ENCODE measurements at places on chromosomes 4 and X.

- DNase-seq = no peak
These were observed 30.6 kb upstream of the SORCS2 start for GRCh38 chr4:7161721-7162214.

DNA sequence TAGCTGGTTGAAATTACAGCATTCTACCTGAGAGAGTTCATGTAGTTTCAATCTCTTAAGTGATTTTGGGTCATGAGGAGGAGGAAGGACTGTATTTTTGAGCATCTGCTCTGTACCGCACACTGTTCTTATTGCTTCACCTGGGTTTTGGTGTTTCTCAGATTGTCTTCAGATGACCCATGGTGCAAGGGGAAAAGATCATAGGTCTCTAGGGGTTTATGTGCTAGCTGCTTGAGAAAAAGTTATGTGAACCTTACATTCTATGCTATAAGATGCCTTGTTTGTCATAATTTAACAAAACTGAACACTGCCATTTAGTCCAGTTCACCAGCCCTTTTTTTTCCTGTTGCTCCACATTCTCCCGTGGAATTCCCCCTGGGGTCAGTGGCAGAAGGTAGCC is 60.4 kb downstream of the PDK3 start:
- no peak for DNase-seq

GRCh38 chr4:186227744-186228513 is 622 bp downstream of the KLKB1 start:
- DNase-seq = no peak

DNA sequence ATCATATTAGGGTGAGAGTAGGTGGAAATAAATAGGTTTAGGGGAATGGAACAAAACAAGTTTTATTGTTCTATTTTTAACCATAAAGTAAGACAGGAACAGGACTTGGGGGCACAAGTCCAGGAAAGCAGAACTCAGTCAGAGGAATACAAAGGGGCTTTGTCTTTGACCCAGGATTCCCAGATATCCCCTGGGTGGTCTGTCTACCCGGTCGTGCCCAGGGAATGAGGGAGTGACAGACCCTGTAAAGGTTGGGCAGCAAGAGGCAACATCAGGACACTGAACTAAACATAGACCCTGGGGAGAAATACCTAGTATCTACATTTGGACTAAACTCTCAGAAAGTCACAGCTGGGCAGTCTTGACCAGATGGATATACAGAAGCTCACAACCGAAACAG is 50.6 kb downstream of the PTCHD1 start:
- DNase-seq = no peak

- DNase-seq = no peak
These were observed 3.4 kb upstream of the USP11 start for GRCh38 chrX:47229427-47229826.

DNA sequence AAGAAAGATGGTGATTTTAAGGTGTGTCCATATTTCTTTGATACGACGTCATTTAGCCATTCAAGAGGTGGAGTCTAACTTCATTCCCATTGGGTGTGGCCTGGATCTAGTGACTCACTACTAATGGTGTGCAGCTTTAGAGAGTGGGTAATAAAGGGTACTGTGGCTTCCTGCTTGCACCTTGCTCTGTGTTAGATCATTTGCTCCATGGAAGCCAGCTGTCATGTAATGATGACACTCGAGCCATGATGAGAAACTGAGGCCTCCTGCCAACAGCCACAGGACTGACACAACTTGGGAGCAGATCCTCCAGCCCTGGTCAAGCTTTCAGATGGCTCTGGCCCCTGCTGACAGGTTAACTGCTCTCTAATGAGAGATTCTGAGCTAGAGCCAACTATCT is 82.0 kb downstream of the UNC5C start:
- no peak for DNase-seq

- no peak for DNase-seq
These were observed 40.0 kb downstream of the RAPGEF2 start for GRCh38 chr4:159142681-159143384.

DNA sequence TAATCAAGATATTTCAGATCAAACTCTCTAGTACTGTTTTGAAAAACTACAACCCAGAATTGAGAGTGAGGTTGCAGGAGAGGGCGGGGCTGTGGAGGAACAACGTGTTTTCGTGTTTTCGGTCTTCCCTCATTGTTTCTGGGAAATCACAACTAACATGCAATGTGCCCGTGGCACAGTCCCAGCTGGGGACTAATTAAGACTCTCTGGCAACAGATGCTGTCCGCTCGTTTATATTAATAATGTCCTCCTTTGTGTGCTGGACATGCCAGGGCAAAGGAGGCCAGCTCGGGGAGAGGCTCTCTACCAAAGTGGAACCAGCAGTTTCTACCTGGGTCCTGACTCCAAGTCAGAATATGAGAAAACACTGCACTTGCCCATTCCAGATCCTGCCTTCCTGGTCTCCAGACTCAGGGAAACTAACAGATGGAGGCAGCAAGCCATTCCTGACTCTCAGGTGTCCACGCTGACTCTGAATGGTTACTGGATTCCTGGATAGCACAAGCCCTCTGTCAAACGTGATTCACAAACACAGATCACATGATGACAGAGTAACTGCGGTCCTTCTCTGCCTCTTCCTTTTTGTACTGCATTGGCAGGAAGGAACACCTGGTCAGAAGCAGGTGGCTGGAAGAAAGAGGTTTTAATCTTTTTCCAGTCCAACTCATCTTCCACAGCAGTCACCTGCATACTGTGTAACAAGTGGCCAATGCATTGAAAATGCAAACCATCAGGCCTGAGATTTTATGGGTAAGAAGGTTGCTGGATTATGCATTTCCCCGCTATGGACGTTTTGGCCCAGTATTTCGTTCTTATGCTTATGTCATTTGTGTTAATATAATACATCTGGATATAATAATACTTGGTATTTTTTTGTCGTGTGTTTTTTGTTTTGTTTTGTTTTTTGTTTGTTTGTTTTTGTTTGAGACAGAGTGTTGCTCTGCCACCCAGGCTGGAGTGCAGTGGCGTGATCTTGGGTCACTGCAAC is 65.0 kb downstream of the COQ2 start:
- DNase-seq = no peak

DNA sequence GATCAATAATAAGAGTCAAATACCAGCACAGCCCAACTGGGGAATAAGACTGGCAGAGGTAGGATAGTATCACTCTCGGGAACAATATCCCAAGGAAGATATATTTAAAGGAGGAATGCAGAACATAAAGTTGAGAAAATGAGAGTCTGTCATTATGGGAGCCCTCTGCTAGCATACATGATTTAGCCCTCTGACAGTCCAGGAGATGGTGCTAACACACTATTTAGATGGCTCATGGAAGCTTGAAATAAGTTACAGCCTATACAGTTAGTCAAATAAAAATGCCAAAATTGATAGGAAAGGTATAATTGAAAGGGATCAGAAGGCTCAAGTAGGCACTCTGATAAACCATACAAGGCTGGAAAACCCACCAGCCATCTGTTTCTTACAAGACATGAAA is 201.0 kb upstream of the NEIL3 start:
- peak; percentile 7 for DNase-seq

- no peak for DNase-seq
These were observed 250.9 kb downstream of the TENM3 start for GRCh38 chr4:182494103-182494502.

- DNase-seq = no peak
These were observed 38.7 kb downstream of the MID1IP1 start for GRCh38 chrX:38839944-38840343.

DNA sequence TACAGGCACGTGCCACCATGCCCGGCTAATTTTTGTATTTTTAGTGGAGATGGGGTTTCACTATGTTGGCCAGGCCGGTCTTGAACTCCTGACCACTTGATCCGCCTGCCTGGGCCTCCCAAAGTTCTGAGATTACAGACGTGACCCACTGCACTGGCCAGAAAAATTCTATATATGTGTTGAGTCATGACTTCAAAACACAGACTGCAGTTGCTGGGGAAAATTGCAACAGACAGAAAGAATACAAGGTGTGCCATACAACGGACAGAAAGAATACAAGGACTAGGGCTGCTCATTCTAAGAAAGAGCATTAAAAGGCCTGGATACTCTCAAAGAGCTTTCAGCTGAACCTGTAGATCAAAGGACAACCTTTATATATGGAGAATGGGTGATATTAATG is 109.6 kb upstream of the ACSL4 start:
- no peak for DNase-seq

DNA sequence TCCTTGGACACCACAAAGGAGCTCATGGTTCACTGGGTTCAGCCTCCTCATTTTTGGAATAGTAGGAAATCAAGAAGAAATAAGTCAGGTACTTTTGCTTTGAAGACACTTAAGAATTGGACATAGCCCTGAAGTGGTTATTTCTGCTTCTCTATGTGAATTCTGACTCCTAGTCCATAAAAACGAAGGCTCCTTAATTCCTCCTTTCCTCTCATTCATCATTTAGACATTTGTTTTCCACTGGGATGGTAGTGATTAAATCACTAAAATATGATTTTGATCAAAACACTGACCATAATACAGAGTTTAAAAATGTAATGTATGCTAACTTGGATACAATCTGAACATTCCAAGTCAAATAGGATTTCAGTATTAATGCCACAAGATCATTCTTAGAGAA is 34.7 kb upstream of the CYP2U1 start:
- no peak for DNase-seq

DNA sequence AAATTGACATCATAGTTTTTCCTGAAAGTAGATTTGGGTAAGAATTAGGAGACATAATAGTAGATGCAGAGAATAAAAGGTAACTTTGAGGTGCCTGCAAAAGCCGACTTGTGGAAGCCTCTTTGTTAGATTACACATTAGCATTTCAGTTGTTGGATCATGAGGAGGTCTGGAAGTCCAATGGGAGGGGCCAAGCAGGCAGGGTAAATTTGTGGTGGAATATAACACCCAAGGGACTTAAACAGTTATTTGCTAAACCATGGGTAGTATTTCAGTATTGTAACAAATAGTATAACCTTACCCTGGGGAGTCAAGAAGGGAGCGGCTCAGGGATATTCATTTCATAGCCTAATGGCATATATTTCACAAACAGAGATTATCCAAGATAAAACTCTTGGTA is 810.7 kb upstream of the AMOT start:
- no peak for DNase-seq

- no peak for DNase-seq
These were observed 41.9 kb upstream of the C1QTNF7 start for GRCh38 chr4:15385928-15386327.

DNA sequence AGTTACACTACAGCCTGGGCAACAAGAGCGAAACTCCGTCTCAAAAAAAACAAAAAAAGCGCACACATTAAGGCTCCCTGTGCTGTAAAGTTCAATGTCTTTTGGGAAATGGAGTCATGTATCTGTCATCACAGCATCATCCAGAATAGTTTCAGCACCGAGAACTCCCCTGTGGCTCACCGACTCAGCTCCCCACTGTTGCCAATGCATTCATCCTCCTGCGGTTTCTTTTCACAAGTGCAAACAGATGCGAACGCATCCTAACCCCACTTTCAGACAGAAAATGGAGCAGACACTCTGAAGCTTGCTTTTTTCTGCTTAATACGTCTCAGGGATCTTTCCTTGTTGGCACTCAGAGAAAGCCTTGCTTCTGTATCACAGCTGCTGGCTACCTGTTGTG is 13.8 kb upstream of the SH3TC1 start:
- no peak for DNase-seq

- no peak for DNase-seq
These were observed 28.8 kb downstream of the ASIC5 start for GRCh38 chr4:155837203-155837796.

DNA sequence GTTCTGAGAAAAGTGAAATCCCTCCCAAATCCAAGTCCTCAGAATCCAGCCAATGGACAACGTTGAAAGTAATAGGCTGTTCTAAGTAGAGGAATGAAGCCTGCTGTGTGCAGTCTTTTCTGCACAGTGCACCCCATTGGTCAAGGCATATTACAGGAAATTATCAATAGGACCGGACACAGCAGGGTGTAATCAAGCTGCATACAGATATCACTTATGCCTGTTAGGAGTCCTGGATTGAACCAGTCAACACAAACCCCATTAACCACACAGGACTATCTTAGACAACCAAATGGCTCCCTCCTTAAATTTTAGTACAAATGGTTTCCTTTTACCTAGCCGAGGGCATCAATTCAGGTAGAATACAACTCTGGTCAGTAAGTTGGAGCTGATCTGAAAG is 34.2 kb upstream of the MAGEA8 start:
- DNase-seq = no peak

GRCh38 chr4:10079256-10079655 is 37.3 kb downstream of the WDR1 start:
- no peak for DNase-seq

DNA sequence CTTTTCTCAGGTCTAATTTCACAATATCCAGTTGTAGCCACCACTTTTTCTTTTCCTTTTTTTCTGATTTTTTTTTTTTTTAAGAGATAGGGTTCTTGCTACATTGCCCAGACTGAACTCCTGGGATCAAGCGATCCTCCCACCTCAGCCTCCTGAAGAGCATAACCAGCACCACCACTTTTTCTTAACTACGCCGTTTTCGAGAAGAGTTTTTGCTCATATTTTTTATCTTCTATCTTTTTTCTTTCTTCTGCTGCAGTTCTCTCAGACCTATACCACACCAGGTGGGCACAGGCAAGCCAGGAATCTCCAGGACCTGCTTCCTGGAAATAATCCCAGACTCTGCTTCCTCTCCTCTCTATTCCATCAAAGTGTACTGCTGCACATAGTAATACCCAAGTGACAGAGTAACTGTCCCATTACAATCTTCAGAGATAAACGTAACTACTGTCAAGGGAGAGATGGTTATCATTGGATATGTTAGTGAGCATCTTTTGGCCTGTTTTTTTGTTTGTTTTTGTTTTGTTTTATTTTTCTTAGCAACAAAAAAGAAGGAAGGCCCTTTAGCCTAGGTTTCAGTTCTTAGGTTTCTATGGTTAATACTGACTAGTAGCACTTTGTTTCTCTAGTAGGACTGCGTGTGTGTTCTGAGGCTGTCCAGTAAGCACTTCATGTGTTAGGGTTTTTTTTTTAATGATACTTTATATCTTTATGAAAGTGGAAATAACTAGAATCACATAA is 59.2 kb upstream of the TXK start:
- DNase-seq = no peak

GRCh38 chr4:23114538-23114937 is 421.8 kb downstream of the GBA3 start:
- no peak for DNase-seq

GRCh38 chr4:116066711-116067245 is 953.4 kb upstream of the NDST4 start:
- DNase-seq = no peak

GRCh38 chr4:69831646-69832325 is 28.2 kb downstream of the SULT1E1 start:
- no peak for DNase-seq

DNA sequence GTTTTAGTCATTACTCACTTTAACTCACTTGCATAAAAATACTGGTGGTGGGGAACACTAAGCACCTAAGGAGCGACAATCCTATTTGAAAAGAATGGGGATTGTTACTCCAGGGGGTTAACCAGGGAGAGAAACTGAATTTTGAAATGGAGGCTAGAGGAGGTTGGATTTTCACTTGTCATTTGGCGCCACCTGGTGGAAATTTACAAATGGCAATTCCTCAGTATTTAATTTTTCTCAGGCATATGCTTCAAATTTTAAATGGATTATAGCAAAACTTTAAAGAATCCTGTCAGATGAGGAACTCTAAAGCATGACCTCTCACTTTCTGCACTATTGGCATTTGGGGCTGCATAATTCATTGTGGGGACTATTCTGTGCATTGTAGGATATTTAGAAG is 2.7 kb upstream of the GEMIN8 start:
- DNase-seq = peak; percentile 57

GRCh38 chr4:168634276-168634802 is 137.5 kb downstream of the PALLD start:
- peak; percentile 45 for DNase-seq

Measured in neural progenitor cell (in vitro differentiated cells).